ENCODE measurements at places on chromosomes 3 and 15. TPM values are rescaled to one million over a fixed set of nuclear protein-coding genes. Genes with fewer than 3 reads are reported as not detected.

HIGD2B gene
- total RNA-seq = 2.4 TPM

GPR62 gene
- total RNA-seq = 0.39 TPM

ADAMTS17 gene
- total RNA-seq = 17.8 TPM

DNA sequence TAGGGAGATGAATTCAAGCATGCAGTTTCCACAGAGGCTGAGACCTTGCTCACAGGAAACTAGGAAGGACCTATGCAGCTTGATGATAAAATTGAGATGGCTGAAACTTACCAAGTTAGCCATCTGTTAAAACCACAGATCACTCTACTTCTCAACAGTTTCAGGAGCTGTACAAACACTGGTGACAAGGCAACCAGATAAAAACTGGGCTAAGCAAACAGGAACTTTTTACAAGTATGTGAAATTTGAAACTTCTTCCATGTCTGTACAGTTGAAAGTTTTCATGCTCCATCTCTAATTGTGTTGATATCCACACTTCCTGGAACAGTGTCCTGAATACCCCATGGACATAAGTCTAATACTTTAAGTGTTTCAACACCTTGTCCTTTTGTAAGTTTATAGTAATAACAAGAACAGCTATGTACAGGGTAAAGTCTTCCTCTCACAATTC lies 78.2 kb downstream of the FAIM start:
- no peaks in the 10 kb centered on the region for H3K4me1 ChIP-seq
- no peaks in the 10 kb centered on the region for H3K27me3 ChIP-seq
- H3K36me3 ChIP-seq = no peaks in the 10 kb centered on the region
- H3K4me3 ChIP-seq = no peak overlapping the region

CSTA gene
- total RNA-seq = 1.2 TPM

GRCh38 chr3:33047842-33048834 lies 48.8 kb downstream of the GLB1 start:
- H3K36me3 ChIP-seq = no peaks in the 10 kb centered on the region
- no peaks in the 10 kb centered on the region for H3K27me3 ChIP-seq
- H3K4me3 ChIP-seq = no peak overlapping the region
- H3K27ac ChIP-seq = no peak overlapping the region
- DNase-seq = no peak

PTPRG gene
- total RNA-seq = 75.4 TPM

DNA sequence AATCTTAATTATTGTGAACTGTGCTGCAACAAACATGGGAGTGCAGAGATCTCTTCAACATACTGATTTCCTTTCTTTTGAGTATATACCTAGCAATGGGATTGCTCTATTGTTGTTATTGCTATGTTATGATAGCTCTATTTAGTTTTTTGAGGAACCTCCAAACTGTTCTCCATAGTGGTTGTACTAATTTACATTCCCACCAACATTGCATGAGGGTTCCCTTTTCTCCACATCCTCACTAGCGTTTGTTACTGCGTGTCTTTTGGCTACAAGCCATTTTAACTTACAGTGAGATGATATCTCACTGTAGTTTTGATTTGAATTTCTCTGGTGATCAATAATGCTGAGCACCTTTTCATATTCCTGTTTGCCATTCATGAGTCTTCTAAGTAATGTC lies 45.5 kb upstream of the TNFSF10 start:
- no peak for DNase-seq
- no peaks in the 10 kb centered on the region for H3K27me3 ChIP-seq
- H3K4me3 ChIP-seq = no peak overlapping the region
- H3K27ac ChIP-seq = no peak overlapping the region

GXYLT2 gene
- total RNA-seq = 17.6 TPM

DNA sequence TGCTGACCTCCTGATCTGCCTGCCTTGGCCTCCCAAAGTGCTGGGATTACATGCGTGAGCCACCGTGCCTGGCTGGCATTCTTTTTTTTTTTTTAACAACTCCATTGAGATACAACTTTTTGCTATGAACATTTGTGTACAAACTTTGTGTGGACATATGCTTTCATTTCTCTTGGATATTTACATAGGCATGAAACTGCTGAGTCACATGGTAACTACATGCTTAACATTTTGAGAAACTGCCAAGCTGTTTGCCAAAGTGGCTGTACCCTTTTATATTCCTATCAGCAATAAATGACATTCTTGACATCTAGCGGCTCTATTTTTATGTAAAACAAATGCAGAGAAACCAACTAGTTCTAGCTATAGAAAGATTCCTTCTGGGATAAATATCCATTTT lies 8.7 kb upstream of the YEATS2 start:
- no peaks in the 10 kb centered on the region for H3K27me3 ChIP-seq
- no peaks in the 10 kb centered on the region for H3K4me1 ChIP-seq
- no peaks in the 10 kb centered on the region for H3K36me3 ChIP-seq

TMEM207 gene
- total RNA-seq = 0.19 TPM

GRCh38 chr3:183208260-183208659 lies 44.8 kb upstream of the B3GNT5 start:
- H3K4me3 ChIP-seq = no peak overlapping the region
- H3K27me3 ChIP-seq = no peaks in the 10 kb centered on the region
- no peaks in the 10 kb centered on the region for H3K36me3 ChIP-seq
- no peak overlapping the region for H3K27ac ChIP-seq
- no peaks in the 10 kb centered on the region for H3K4me1 ChIP-seq
- DNase-seq = no peak

GRCh38 chr15:41150279-41150678 lies 34.2 kb upstream of the INO80 start:
- no peaks in the 10 kb centered on the region for H3K4me1 ChIP-seq

DNA sequence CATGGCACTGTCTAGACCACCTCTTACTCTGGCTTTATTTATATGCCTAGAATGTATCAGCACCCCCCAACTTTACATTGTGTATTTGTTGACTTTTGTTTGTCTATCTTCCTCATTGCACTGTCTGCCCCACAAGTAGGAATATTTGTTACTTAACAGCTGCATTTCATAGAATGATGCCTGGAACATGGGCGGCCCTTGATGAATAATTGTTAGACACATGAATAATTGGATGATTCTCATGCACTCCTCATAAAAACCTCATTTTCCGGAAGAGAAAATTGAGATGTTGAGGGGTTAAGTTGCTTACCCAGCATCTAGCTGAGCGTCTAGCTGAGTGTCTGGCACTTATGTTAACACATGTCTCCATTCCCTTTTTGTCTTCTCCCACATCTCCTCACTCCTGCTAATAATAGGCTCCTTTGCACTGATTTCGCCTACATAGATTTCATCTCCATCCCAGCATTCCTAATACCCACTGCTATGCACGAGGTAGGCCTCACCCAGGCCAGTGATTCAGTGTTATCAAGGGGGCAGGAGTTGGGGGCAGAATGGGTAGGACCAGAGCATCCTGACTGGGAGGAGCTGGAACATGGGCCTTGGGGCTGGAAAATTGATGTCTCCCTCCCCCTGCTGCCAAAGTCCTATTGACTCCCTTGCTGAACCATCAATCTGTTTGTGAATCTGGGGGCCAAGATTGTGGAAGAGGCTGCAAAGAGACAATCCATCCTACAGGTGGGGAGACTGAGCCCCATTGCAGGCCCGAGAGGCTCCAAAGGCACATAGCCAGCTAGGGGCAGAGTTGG lies 7.8 kb upstream of the WNT7A start:
- no peak for DNase-seq
- no peak overlapping the region for H3K27ac ChIP-seq
- H3K36me3 ChIP-seq = no peaks in the 10 kb centered on the region

ITIH3 gene
- 5.4 TPM for total RNA-seq

DNA sequence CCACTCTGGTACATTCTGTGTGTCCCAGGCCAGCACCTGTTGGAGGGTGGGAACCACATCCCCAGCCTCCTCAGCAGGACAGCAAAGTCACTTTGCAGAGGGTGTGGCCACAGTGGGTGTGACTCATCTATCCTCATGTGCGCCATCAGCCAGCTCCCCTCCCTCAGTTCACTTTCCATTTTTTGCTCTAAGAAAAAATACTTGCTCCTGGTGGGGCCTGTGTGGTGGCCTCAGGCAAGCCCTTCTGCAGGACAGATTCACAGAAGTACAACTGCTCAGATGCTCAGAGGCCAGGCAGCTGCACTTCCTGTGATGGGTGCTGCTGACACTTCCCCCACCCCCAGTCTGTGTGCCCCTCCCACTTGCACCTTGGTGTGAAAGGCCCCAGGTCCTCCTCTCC lies 78.3 kb upstream of the ALDH1L1 start:
- no peaks in the 10 kb centered on the region for H3K36me3 ChIP-seq
- H3K4me1 ChIP-seq = no peaks in the 10 kb centered on the region
- no peak overlapping the region for H3K27ac ChIP-seq
- no peak overlapping the region for H3K4me3 ChIP-seq
